Lower lobe of right lung (tissue), 2 donors: ENCODE measurements at places on chromosomes 2 and 18.

GRCh38 chr2:170423919-170424318 is 246.0 kb downstream of the MYO3B start:
- no peak overlapping the region for H3K4me3 ChIP-seq
- H3K36me3 ChIP-seq: no peaks in the 10 kb centered on the region
- no peaks in the 10 kb centered on the region for H3K27me3 ChIP-seq

GRCh38 chr2:101617796-101618195 is 79.7 kb upstream of the MAP4K4 start:
- H3K4me1 ChIP-seq: peaks cover 19% of the 10 kb centered on the region
- no peaks in the 10 kb centered on the region for H3K27me3 ChIP-seq
- no peak overlapping the region for H3K4me3 ChIP-seq
- no peak overlapping the region for H3K27ac ChIP-seq
- no peaks in the 10 kb centered on the region for H3K36me3 ChIP-seq

GRCh38 chr2:9984217-9984739 is 32.8 kb downstream of the GRHL1 start:
- peaks cover 23% of the 10 kb centered on the region for H3K4me1 ChIP-seq
- H3K27ac ChIP-seq: no peak overlapping the region
- no peaks in the 10 kb centered on the region for H3K36me3 ChIP-seq
- no peaks in the 10 kb centered on the region for H3K27me3 ChIP-seq
- DNase-seq: no peak
- H3K4me3 ChIP-seq: no peak overlapping the region

DNA sequence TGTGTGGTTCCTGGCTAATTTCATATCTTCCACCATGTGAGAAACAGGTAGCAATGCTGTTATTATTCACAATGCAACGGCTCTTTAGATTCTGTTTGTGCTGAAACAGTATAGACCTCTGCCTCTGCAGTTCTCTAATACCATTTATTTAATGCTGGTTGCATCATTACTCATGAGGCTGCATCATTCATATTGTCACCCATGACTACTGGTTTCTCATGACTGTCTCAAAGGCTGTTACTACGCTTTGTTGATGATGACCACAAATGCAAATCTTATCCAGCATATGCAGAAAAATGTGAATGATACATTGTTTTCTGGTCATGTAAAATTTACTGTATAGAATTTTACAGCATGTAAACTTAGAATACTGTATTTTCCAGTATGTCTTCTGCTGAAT is 22.5 kb downstream of the CAVIN2 start:
- no peak overlapping the region for H3K4me3 ChIP-seq
- DNase-seq: no peak
- no peaks in the 10 kb centered on the region for H3K36me3 ChIP-seq
- H3K27me3 ChIP-seq: no peaks in the 10 kb centered on the region

DNA sequence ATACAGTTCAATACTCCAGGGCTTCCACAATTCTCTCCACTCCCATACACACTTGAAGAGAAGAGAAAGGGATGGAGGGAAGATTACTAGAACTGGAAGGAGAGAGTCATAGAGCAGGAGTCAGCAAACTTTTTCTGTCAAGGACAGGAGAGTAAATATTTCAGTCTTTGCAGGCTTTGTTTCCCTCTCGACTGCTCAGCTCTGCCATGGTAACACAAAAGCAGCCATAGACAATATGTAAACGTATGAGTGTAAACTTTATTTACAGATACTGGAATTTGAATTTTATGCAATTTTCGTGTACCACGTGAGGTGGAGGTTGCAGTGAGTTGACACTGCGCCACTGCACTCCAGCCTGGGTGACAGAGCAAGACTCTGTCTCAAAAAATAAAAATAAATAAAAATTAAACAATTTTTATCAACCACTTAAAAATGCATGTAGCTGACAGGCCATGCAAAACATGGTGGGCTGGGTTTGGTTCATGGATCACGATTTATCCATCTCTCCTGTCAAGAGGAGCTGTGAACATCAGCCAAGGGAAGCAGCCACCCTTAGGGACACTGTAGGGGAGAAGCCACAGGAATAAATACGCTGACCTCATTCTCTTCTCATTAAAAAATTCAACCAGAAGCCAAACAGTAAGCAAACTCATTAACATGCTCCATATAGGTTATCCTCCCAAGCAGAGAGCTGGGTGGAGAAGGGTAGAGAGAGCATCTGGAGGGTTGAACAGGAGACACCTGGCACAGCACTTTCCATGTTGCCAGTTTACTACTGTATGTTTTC is 266.4 kb upstream of the FN1 start:
- no peaks in the 10 kb centered on the region for H3K36me3 ChIP-seq
- no peak for DNase-seq
- H3K4me1 ChIP-seq: peaks cover 19% of the 10 kb centered on the region
- no peak overlapping the region for H3K27ac ChIP-seq
- H3K4me3 ChIP-seq: no peak overlapping the region
- H3K27me3 ChIP-seq: no peaks in the 10 kb centered on the region

- H3K27me3 ChIP-seq: no peaks in the 10 kb centered on the region
- no peak overlapping the region for H3K4me3 ChIP-seq
- no peak for DNase-seq
- no peaks in the 10 kb centered on the region for H3K4me1 ChIP-seq
- H3K36me3 ChIP-seq: no peaks in the 10 kb centered on the region
Observed at GRCh38 chr2:31078579-31079105, 59.6 kb downstream of the GALNT14 start.

GRCh38 chr2:135052997-135053474 is 944 bp downstream of the RAB3GAP1 start:
- H3K4me3 ChIP-seq: peak overlapping the region; percentile 93
- H3K4me1 ChIP-seq: peaks cover 18% of the 10 kb centered on the region
- H3K36me3 ChIP-seq: no peaks in the 10 kb centered on the region
- H3K27ac ChIP-seq: peak overlapping the region; percentile 96

- H3K4me3 ChIP-seq: no peak overlapping the region
- H3K27me3 ChIP-seq: no peaks in the 10 kb centered on the region
- no peaks in the 10 kb centered on the region for H3K36me3 ChIP-seq
- no peak for DNase-seq
Observed at GRCh38 chr2:26591619-26592505, 49.3 kb downstream of the CIB4 start.

DNA sequence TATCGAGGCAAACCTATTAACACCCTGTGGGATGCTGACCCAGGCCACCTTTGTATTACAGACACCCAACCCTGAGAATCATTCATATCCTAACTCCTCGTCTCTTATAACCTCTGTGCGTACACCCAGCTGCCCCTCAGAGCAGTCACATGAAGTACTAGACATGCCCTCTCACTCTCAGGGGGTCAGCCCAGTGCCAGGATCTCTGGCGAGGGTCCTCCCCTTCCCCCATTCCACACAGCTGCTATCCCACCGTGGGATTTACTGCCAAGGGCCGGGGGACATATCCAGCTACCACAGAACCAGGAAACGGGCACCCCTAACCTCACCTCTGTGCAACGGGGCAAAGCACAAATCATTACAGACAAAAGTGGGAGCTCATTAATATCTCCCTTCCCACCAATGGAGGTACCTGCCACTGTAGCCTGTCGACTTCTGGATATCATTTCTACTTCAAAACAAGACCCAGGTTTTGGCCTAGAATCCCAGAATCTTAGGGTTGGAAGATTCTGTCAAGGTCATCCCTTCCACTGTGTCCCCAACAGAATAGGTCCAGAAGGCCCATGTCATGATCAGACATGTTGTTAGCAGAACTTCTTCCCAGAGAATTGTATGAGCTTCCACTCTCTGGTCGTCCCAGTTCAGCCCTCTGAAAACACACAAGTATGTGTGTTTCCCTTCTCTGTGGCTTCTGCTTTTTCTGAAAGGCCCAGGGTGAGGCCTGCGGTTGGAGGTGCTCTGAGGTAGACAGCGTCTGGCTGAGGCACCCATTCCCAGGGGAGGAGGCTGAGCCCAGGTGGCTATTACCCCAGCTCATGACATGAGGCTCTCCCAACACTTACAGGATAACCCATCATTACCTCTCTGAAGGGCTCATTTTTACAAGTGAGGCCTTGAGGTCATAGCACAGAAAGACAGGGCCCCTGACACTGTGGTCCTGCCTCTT is 1.7 kb downstream of the TMBIM1 start:
- H3K36me3 ChIP-seq: peaks cover 6% of the 10 kb centered on the region
- no peaks in the 10 kb centered on the region for H3K27me3 ChIP-seq
- peak overlapping the region; percentile 97 for H3K27ac ChIP-seq
- peaks cover 92% of the 10 kb centered on the region for H3K4me1 ChIP-seq
- peak overlapping the region; percentile 81 for H3K4me3 ChIP-seq

GRCh38 chr2:48938231-48938630 is 182.7 kb upstream of the LHCGR start:
- H3K27me3 ChIP-seq: no peaks in the 10 kb centered on the region
- no peak overlapping the region for H3K4me3 ChIP-seq
- H3K4me1 ChIP-seq: no peaks in the 10 kb centered on the region
- no peak overlapping the region for H3K27ac ChIP-seq

DNA sequence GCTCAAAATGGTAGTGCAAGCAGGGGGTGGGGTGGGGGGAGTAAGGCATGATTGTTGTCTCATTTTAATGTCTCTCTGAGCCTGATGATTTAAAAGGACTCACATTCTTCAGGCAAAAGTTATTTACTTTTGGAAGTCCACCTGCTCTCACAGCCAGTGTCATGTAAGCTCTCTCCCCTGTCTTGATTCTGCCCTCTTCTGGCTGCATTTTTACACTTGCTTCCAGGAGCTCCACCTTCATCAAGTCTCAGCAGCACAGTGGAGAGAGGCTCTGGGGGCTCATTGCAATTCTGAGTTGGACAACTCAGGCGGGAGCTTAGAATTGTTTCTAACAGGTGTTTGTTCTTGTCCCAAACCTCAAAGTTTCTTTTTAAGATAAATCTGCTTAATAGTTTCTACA is 39.2 kb downstream of the GNAL start:
- no peaks in the 10 kb centered on the region for H3K27me3 ChIP-seq
- no peaks in the 10 kb centered on the region for H3K36me3 ChIP-seq
- no peak overlapping the region for H3K27ac ChIP-seq
- no peak for DNase-seq
- no peaks in the 10 kb centered on the region for H3K4me1 ChIP-seq

DNA sequence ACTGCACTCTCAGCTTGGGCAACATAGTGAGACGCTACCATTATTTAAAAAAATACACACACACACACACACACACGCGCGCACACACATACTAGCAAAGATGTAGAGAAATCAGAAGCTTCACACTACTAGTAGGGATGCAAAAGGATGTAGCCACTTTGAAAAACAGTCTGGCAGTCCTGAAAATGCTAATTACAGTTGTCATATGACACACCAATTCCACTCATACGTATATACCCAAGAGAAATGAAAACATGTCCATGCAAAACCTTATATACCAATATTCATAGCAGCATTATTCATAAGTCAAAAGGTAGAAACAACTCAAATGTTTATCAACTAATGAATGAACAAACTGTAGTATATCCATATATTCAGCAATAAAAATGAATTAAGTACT is 90.3 kb downstream of the SLC25A12 start:
- peaks cover 10% of the 10 kb centered on the region for H3K36me3 ChIP-seq
- DNase-seq: no peak
- H3K4me1 ChIP-seq: no peaks in the 10 kb centered on the region
- no peaks in the 10 kb centered on the region for H3K27me3 ChIP-seq

GRCh38 chr18:36327352-36328316 is 30.1 kb downstream of the FHOD3 start:
- no peak overlapping the region for H3K27ac ChIP-seq
- H3K27me3 ChIP-seq: no peaks in the 10 kb centered on the region
- no peak for DNase-seq
- no peak overlapping the region for H3K4me3 ChIP-seq
- no peaks in the 10 kb centered on the region for H3K36me3 ChIP-seq
- H3K4me1 ChIP-seq: no peaks in the 10 kb centered on the region

GRCh38 chr2:174395969-174396630 is 570 bp downstream of the SCRN3 start:
- peak overlapping the region; percentile 89 for H3K4me3 ChIP-seq
- peaks cover 16% of the 10 kb centered on the region for H3K36me3 ChIP-seq
- H3K27me3 ChIP-seq: no peaks in the 10 kb centered on the region
- H3K27ac ChIP-seq: peak overlapping the region; percentile 93

DNA sequence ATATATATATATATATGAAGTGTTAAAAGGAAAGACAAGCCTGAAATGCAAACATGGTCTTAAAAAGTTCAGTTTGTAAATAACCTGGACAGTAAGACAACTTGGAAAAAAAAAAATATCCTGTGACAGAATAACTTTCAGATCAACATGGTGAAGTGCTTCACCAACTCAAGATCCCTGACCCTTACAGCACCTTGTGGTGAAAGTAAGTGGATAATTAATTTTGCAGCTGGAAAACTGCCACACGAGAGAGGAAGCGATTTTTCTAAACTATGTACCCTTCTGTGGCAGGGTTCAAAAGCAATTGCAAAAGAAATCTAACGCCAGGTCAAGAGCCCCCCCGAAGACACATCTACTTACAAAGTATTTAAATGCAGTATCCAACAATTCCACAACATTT is 95.8 kb downstream of the PAX3 start:
- H3K27ac ChIP-seq: no peak overlapping the region
- H3K4me1 ChIP-seq: no peaks in the 10 kb centered on the region
- peaks cover 3% of the 10 kb centered on the region for H3K27me3 ChIP-seq
- no peak for DNase-seq

- H3K27ac ChIP-seq: no peak overlapping the region
- H3K4me1 ChIP-seq: no peaks in the 10 kb centered on the region
- H3K36me3 ChIP-seq: no peaks in the 10 kb centered on the region
- H3K27me3 ChIP-seq: no peaks in the 10 kb centered on the region
Observed at GRCh38 chr2:193810533-193810932, 1615.8 kb upstream of the TMEFF2 start.

DNA sequence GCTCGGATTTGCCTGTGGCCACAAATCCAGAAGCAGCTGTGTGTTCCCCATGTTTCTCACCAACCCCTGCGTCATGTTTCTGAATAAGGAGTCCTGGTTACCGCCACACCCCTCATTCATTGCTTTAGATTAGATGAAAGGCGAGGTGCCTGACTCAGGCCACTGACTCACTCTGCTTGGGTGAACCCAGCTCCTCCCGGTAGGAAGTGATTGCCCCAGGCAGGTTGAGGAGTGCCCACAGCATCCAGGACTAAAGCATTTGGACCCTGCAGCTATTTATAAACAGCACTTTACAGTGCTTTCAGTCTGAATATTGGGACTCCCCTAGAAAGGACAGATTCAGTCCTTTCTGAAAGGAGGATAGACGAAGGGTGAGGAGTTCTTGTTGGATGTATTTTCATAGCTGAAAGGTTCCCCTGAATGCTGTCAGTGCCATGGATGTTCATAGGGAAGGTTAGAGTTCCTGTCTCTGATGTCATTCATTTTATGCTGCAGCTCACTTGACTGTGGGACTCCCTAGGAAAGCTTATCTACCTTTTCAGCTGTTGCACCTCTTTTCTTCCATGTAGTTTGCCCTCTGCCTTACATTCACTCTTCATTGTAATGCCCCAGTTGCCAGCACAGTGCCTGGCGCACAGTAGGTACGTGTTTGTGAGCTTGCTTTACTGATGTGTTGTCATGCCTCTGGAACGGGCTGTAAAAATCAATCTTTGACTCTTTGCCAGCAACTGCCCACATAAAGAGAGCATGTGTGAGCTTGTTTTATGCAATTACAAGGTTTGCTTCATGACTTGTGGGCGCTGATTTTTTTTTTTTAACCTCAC is 14.9 kb downstream of the ITGA6 start:
- H3K27ac ChIP-seq: no peak overlapping the region
- H3K36me3 ChIP-seq: no peaks in the 10 kb centered on the region
- H3K27me3 ChIP-seq: no peaks in the 10 kb centered on the region
- peaks cover 43% of the 10 kb centered on the region for H3K4me1 ChIP-seq
